CD4-positive, alpha-beta T cell treated with Interleukin-15 for 4 hours (primary cell): ENCODE measurements at places on chromosomes 7 and 10.

DNA sequence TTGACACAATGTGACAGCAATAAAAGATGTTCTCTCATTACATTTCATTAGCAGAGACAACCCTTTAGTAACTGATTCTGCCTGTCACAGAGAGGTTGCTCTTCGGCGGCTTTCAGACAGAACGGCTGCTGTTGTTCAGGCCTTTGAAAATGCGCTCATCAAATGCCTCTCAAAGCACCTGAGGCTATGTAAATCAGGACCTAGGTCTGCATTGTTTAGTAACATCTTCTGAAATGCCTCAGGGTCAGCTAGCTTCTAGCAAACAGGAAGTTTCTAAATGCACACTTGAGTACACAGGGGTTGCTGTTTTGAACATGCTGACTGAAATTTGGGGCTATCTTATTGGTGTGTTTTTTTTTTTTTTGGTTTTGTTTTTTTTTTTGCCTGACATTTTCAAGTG lies 143.3 kb upstream of the DKK1 start:
- no peak for DNase-seq

DNA sequence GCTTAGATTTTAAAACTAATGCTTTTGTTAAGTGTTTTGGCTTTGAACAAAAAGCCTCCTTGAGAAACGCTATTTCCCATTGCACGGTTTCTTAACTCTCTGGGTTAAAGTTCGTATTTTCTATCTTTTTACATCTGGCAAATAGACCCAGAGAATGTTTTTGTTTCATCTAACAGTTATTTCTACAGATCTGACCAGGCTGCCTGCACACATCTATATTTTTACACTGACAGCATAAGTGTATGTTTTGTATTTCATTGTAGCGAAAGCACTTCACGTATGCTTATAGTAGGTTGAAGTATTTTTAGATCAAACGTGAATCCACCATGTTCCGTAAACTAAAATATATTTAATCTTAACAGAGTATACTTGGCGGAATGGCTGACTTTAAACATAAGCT lies 477.3 kb downstream of the SDK1 start:
- DNase-seq = no peak

DNA sequence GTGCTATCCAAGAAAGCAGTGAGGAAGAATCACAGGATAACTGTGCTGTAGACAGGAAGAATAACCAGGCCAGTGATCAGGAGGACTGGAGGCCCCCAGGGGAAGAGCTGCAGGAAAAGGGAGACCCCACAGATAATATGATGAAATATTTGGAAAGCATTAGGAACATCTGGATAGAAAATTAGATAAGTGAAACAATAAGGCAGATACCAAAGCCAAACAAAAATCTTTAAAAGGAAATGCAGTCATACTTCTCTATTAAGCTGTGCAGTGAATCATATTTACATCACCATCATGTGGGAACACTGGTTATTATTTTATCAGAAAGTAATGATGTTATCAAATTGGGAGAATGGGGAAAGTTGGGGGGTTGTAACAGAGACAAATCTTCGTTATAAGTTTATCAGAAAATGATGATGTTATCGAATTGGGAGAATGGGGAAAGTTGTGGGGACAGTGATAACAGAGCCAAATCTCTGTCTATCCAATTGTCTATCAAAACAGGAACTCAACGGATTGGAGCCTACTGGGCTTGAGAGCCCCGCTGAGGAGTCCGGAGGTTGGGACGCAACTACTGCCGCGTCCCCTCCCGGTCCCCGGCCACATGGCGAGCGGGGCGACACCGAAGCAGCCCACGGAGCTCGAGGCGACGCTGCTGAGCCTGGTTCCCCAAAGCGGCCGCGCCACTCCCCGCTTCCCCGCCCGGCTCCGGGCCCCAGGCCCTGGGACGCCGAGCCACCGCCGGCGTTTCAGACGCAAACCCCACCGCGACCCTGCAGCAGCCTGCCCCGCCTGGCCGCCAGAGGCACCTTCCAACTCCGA lies 14.0 kb upstream of the RALA start:
- no peak for DNase-seq

GRCh38 chr7:142880876-142881505 lies 4.6 kb downstream of the TRPV6 start:
- peak; percentile 58 for DNase-seq

DNA sequence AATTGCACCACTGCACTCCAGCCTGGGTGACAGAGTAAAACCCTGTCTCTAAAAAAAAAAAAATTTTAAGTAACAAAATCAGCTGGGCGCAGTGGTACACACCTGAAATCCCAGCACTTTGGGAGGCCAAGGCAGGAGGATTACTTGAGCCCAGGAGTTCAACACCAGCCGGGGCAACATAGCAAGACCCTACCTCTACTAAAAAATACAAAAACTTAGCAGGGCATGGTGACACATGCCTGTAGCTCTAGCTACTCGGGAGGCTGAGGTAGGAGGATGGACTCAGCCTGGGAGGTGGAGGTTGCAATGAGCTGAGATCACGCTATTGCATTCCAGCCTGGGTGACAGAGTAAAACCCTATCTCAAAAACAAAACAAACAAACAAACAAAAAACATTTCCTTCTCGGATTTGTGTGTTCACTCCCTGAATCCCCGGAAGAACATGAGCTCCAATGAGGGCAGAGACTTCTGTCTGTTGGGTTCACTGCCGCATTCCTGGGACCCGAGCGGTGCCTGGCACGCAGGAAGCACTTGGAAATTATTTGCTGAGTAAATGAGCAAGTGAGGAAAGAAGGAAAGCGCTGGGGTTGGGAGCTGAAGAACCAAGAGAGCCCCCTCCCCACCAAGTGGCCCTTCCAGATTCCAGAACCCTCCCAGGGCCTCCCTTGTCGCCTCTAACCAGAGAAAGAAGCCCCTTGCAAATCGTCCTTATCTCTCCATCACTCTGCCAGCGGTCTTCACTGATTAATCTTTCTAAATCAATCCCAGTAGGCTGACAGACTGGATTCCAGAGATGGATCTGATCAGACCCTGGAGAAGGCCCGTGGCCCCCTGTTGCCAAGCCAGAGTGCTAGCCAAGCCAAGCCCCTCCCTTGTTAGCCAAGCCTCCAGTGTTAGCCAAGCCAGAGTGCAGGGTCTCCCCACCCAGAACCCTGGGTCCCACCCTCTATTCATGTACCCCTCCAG lies 6.2 kb downstream of the TNRC18 start:
- no peak for DNase-seq

GRCh38 chr10:89085153-89085552 lies 94.6 kb downstream of the FAS start:
- DNase-seq = no peak

DNA sequence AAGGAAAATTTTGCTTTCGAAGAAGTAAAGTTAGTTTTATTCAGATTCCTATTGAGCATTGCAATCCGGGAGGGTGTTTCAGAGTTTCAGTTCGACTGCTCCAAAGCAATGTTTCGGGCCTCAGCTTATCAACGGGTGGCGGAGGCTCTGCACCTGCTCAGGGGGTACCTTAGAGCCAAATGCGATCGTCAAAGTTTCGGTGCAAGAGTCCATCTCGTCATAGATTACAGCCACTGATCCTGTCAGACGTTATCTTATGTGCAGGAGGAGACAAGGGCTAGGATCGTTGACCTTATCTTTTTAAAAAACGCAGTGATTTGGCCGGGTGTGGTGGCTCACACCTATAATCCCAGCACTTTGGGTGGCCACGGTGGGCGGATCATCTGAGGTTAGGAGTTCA lies 3.8 kb upstream of the COX19 start:
- no peak for DNase-seq

GRCh38 chr7:121328508-121329190 lies at the start of gene WNT16:
TSS of gene WNT16 (plus strand) at chr7:121329000. CDS start at chr7:121329293, 293 bp downstream.
- DNase-seq = no peak
